Dermis lymphatic vessel endothelial cell (primary cell): ENCODE measurements at places on chromosomes 11 and 22. TPM values are rescaled to one million over a fixed set of nuclear protein-coding genes. Genes with fewer than 3 reads are reported as not detected.

The PRR33 gene
- not detected in 2 replicates for total RNA-seq

The RPUSD4 gene
- total RNA-seq, result 26.1 and 41.5 TPM in 2 replicates

The AASDHPPT gene
- total RNA-seq, result 43.6 and 51.8 TPM in 2 replicates

The CRYBB3 gene
- 0.11 and 0.17 TPM in 2 replicates for total RNA-seq

The DDI1 gene
- total RNA-seq, result not detected in 2 replicates

The CD3E gene
- not detected in 2 replicates for total RNA-seq

The SCARF2 gene
- total RNA-seq, result 4.4 and 5.7 TPM in 2 replicates

The CASP5 gene
- not detected in 2 replicates for total RNA-seq

The OR52H1 gene
- total RNA-seq, result 0.09 and 0.11 TPM in 2 replicates
